ENCODE measurements at places on chromosomes 16 and 17.

DNA sequence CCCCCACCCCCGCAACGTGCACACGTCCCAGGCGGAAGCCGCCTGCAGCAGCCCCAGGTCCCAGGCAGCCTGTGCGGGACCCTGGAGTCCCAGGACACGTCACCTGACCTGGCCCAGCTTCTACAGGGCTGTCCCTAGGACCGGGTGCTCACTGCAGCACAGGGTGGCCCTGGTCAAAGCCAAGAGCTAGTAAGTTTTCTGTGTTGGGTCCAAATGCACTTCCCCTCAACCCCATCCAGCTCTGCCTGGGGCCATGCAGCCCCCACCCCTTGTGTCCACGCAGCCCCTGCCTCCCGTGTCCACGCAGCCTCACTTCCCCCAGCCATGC, 22.1 kb upstream of the PVALEF start:
- no peak for DNase-seq

GRCh38 chr17:21199856-21200255, 14.1 kb downstream of the TMEM11 start:
- DNase-seq, result no peak

DNA sequence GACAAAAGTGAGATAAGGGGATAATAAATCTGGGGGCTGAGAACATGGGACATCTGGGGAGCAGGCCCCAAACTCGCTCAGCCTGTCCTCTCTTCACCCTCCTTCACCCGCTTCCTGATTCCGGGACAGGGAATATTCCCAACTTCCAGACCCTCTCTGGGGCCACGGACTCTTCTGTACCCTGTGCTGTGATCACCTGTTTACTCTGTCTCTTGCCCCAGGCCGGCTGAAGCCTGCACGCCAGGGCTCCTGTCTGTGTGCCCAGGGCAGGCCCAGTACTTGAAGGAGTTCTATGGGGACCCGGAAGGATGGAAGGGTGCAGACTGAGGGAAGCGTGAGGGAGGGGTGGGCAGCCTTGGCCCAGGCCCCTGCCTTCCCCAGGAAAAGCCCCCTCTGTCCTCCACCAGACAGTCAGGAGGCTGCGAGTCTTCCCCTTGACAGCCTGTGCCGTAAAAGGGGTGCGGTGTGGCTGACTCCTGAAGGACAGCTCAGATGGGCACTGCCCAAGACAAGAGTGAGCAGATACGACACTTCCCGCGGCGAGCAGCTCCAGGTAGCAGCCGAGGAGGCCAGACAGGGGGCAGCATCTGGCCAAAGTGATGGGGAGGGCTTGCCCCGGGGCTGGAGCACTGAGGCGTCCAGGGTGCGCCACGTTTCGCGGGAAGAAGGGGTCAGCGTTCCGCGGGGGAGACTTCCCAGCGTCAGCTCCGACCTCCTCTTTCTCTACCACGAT, 1.0 kb upstream of the CCNF start:
- no peak for DNase-seq

DNA sequence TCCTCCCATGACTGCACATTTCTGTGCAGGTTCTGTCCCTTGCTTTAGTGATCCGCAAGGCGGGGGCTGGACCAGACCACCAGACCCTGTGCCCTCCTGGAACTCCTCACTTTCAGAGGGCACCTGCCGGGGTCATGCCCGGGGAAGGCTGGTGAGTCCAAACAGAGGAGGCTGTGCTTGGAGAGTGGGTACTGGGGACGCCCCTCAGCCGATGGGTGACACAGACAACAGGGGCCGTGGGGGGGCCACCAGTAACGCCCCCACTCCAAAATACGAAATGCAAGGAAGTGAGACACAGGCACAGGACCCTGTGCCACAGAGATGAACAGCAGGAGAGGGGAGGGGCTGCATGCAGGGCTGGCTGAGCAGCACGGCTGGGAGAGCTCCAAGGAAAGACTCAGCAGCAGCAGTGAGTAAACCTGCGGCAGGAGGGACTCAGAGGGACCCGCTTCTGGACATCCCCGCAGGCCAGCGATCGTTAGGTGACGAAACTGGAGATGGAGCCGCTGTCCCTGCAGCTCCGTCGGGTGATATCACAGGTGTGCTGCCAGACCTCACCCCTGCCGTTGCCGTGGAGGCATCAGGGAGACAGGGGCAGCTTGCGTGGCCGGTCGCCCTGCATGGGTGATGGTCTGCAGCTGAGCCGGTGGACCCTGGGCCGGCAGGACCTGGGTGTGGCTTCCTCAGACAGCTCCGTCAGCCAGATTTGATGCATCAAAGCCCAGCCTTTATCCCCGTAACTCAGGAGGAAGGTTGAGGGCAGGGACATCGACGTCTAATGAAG, 71.2 kb upstream of the GNG13 start:
- no peak for DNase-seq

DNA sequence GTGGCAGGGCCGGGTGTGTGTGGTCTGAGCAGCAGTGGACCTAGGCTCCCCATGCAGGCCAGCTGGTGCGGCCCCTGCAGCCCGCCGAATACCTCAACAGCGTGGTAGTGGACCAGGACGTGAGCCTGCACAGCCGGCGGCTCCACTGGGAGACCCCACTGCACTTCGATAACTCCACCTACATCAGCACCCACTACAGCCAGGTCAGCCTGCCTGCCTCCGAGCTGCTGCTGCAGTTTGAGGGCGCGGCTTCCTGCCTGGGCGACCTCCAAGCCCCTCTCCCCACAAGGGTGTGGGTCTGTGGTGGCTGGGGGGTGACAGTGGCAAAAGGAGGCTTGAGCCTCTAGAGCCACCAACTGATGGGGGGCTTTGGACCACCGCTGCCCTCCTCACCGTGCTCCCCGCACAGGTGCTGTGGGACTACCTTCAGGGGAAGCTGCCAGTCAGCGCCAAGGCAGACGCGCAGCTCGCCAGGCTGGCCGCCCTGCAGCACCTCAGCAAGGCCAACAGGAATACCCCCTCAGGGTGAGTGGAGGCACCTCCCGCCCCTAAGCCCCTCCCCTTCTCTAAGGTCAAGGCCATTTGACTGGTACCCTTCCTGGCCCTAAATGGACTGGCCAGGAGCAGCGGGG, 8.4 kb upstream of the SMIM5 start:
- DNase-seq, result no peak

GRCh38 chr17:43662413-43663141, 855 bp upstream of the MEOX1 start:
- DNase-seq, result no peak

GRCh38 chr16:15751940-15752339, 101.9 kb downstream of the NDE1 start:
- DNase-seq, result no peak

GRCh38 chr16:85699628-85700027, 10.9 kb upstream of the GINS2 start:
- no peak for DNase-seq

GRCh38 chr17:69949973-69950695, 124.9 kb upstream of the KCNJ16 start:
- DNase-seq, result peak; percentile 26

GRCh38 chr16:78376452-78376851, 277.0 kb downstream of the WWOX start:
- DNase-seq, result no peak

- DNase-seq, result no peak
Observed at GRCh38 chr17:7356072-7356549, 1.2 kb downstream of the TMEM95 start.

- DNase-seq, result no peak
Observed at GRCh38 chr17:75983501-75984181, 4.6 kb downstream of the TEN1 start.

GRCh38 chr17:39765175-39765574, 27.4 kb downstream of the GRB7 start:
- DNase-seq, result no peak

GRCh38 chr17:79379700-79380445, 231.0 kb downstream of the RBFOX3 start:
- DNase-seq, result no peak

DNA sequence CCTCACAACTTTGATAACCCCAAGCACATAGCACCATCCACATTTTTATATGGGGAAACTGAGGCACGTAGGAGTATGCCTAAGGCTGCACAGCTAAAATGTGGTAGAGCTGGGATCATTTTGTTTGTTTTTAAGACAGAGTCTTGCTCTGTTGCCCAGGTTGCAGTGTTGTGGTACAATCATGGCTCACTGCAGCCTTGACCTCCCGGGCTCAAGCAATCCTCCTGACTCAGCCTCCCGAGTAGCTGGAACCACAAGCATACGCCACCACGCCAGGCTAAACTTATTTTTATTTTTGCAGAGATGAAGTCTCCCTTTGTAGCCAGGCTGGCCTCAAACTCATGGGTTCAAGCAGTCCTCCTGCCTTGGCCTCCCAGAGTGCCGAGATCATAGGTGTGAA, 81.0 kb upstream of the GSE1 start:
- DNase-seq, result no peak

GRCh38 chr16:72369274-72369673, 197.3 kb upstream of the PMFBP1 start:
- no peak for DNase-seq

- no peak for DNase-seq
Observed at GRCh38 chr16:27995378-27995777, 68.1 kb downstream of the GSG1L start.

DNA sequence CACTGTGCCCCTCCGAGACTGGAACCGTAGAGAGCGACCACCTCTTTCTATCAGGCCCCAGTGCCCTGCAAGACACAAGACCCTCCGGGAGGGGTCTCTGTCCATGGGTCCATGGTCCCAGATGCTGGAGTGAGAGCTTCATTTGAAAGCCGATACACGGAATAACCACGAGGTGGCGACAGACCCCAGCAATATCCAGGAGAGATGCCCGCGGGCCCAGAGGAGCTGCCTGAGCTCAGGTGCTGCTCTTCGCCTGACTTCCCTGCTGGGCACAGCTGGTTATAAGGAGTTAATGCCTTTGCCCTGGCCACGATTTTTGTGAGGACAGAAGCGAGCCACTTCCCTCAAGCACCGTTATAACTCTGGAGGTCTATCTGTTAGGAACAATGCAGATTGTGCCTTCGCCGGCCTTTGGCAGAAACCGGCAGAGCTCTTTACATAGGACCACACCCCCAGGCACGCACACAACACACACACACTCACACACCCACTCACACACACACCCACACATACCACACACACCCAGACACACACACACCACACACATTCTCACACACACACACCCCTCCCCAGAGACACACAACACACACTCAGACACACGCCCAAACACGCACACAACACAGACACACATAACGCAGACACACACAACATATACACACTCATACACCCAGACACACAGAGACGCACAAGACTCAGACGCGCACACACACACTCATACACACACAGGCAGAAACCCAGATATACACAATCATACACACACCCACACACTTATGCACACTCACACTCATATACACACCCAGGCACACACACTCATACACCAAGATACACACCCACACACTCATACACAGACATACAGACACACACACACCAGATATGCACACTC, 436.4 kb downstream of the SOX9 start:
- DNase-seq, result no peak

DNA sequence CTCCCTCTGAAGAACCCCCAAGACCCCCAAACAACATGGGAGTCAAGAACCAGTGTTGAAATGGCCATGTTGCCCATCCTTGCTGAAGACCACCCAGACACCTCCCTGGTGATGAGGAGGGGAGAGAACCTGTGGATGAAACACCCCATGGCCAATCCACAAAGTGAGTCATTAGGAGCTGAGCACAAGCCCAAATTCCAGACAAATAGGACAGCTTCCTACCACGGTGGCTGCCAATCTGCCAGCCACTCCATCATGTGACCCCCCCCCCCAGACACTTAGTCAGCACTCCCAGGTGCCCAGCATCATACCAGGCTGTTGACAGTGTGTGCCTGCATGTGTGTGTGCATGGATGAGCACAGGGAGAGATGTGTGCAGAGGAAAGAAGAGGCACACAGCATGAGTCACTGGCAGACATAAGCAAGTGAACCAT, 26.4 kb upstream of the RPL38 start:
- DNase-seq, result no peak

DNA sequence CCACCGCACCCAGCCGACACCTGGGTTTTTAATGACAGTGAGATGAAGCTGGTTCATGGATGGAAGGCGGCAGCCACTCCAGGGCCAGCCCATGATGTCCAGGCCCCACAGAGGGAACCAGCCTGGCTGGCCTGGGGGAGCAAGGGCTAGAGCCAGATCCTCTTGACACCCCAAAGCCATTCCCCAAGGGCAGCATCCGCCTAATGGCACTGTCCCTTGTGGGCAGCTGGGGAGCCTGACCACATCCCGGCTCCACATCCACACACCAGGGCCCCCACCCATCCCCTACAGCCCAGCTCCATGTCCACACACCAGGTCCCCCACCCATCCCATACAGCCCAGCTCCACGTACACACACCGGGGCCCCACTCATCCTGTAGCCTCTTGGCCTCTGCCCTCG, 53.3 kb upstream of the ACSF3 start:
- DNase-seq, result no peak

- no peak for DNase-seq
Observed at GRCh38 chr17:57236686-57237299, 19.5 kb upstream of the MSI2 start.

GRCh38 chr16:30438835-30439234, 6.8 kb downstream of the SEPHS2 start:
- no peak for DNase-seq

- no peak for DNase-seq
Observed at GRCh38 chr17:55292094-55292493, 27.3 kb downstream of the HLF start.

Measured in NCI-H187 treated with DMSO at 0.1 percent for 48 hours (cell line).